ENCODE measurements at places on chromosomes 4 and X.

GRCh38 chr4:150828159-150828558 lies 186.9 kb downstream of the LRBA start:
- DNase-seq = no peak

- DNase-seq = no peak
Measured at GRCh38 chrX:153647461-153648357, 706 bp downstream of the DUSP9 start.

GRCh38 chr4:56372774-56373173 lies 14.5 kb downstream of the AASDH start:
- no peak for DNase-seq

DNA sequence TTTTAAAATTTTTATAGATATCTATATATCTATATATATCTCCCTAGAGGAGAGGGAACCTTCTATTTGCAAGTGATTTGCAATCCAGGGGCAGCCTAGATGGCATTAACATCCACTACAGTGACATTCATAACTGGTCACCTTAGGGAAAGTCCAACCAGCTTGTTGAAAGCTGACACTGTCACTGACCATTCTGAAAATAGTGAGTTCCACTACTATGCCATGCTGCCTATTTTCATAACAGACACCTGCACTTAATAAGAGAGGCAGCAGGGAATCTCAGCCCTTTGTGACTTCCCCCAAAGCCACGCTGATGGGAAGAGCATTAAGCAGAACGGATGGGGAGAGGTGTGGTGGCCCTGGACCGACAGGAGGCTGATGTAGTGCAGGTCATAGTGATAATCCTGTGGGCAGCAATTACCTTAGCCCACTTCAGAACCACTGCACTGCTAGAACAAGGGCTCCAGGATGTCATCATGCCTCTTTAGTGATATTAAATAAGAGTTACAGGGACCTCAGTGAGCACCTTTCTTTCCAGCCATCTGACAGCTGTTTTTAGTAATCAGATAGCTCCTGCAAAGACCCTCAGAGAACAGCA lies 51.3 kb downstream of the GPRIN3 start:
- no peak for DNase-seq

GRCh38 chr4:99323756-99324155 lies 2.6 kb upstream of the ADH1B start:
- DNase-seq = peak; percentile 40

- DNase-seq = no peak
Measured at GRCh38 chrX:139121616-139122286, 408.8 kb upstream of the F9 start.

DNA sequence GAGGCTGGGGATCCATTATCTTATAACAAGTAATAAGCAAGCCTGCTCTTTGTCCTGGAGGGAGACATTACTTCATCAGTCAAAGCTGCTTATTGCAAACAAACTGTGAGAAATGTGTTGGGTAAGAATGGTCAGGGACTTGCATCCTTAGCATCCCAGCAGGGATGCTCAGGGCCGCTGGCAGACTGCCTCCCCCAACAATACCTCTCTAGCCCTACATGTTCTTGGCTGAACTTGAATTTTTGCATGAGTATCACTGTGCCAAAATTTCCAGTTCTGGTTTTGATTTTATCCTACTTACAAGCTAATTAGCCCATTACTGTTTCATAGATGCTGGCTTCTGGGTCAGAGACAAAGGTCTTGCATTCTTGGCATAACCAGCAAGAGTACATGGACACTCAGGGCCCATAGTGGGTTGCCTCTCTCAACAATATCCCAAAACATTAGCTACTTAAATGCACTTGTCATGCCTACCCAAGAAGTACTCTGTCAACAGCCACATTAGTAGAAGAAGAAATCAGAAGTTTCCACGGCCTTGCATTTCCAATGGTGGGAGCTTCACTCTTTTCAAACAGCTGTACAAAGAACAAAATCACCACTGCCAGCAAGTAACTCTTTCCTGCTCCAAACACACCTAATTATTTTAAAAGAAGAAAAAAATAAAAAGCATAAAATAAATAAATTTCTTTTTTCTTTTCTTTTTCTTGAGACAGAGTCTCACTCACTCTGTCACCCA lies 41.9 kb upstream of the NEUROG2 start:
- DNase-seq = no peak

DNA sequence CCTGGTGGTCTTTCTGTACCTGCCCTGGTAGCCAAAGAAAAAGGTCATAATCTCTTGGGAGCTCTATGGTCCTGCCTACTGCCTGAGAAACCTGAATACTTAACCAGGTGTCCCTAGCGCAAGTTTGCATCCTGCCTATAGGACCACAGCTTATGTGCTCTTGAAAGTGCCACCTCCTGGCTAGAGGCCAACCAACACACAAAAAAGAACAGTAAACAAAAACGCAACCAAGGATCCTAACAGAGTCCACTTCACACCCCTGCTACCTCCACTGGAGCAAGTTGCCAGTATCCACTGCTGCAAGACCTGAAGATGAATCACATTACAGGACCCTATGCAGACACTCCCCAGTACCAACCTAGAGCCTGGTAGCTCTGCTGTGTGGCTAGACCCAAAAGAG lies 103.2 kb upstream of the PABPC5 start:
- DNase-seq = no peak

DNA sequence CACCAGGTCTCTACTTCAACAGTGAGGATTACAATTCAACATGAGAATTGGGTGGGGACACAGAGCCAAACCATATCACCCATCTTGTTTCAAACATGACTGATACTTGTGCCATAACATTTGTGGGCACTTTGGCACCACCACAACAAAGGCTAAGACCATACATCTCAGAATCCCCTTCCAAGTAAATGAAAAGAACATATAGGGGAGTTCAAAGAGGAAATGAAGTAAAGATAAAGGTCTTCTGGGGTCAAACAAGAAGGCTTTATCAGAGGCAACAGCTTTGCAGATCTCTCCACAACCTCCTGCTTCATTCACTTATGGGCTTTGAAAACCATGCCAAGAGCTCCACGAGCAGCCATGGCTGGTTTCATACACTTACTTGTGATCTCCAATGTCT lies 122.7 kb downstream of the ANKRD50 start:
- no peak for DNase-seq
